ENCODE measurements at places on chromosomes 6 and 20.

DNA sequence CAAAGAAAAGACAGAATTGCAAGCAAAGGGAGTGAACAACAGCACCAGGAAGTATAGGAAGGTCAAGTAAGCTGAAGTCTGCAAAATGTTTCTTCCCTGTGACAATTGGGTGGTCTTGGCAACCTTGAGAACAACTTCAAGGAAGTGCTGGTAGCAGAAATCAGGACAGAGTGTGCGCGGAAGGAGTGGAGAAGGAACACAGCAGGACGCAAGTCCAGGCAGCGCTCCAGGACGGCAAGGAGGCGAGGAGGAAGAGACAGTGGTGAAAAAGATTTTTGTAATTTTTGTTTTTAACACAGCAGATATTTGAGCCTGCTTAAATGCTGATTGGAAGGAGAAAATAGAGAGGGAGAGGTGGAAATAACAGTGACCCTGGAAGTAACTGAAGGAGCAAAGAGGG lies 141.7 kb downstream of the F13A1 start:
- DNase-seq, result no peak

- no peak for DNase-seq
Measured at GRCh38 chr6:45808917-45809316, 206.7 kb downstream of the CLIC5 start.

DNA sequence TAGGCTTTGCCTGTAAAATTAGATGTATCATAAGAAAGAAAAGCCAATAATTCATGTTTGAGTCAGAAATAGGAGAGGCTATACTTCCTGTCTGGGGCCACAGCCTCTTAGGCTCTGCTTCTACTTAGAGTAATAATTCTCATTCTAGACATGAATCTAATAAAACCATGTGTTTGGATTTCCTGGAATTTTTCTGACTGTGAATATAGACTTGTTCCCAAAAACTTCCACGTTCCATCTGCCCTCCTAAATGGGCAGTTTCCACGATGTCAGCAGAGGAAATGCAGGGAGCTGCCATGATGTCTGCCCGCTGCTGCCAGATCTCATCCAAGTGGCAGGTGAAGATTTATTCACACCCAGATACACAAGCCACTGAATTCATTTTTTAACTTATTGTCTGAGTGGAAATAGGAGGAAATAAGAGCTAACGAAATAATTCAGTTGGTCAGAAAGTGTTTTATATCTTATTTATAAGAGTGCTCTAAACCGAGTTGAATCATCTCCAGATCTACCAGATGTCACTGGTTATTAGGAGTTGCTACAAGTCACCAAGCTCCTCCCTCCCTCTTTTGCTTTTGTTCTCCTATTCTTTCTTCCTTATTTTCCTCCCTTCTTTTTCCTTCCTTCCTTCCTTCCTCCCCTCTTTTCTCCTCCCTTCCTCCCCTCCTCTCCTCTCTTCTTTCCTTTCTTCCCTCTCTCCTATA lies 69.3 kb downstream of the ALDH8A1 start:
- no peak for DNase-seq

DNA sequence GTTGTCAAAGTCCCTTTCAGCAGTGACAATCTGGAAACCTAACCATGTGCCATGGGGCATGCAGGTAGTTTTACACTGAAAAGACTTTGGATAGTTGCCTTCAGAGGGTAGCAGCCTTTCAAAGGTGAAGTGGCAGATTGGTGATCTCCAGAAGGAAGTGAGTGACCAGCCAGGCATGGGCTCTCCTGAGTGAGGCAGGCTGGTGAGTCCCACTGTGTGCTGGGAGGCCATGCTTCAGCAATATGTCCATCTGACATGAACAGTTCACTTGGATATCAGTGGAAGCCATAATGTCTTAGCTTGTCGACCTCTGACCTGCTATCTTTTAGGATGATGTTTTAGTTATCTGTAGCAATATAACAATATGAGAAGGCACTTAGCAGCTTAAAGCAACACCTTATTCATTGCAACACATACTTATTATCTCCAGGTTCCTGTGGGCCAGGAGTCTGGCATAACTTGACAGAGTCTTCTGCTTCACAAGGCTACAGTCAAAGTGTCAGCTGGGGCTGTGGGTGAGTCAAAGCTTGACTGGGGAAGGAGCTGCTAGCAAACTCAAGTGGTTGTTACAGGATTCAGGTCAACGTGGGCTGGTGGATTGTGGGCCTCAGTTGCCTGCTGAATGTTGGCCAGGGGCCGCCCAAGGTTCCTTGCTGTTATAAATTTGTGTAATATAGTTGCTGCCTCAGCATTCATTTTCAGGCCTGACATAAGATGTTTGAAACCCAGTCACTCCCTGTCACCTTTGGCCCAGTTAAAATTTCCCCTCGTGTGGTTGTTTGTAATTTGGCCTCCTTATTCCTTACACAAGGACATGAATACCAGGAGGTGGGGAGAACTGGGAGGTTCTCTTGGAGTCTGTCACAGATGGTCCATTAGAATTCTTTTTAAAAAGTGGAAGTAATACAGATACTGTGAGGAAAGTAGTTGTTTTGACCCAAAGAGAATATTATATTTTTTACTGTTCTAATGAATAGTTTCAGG lies 100.2 kb downstream of the UST start:
- DNase-seq, result no peak

DNA sequence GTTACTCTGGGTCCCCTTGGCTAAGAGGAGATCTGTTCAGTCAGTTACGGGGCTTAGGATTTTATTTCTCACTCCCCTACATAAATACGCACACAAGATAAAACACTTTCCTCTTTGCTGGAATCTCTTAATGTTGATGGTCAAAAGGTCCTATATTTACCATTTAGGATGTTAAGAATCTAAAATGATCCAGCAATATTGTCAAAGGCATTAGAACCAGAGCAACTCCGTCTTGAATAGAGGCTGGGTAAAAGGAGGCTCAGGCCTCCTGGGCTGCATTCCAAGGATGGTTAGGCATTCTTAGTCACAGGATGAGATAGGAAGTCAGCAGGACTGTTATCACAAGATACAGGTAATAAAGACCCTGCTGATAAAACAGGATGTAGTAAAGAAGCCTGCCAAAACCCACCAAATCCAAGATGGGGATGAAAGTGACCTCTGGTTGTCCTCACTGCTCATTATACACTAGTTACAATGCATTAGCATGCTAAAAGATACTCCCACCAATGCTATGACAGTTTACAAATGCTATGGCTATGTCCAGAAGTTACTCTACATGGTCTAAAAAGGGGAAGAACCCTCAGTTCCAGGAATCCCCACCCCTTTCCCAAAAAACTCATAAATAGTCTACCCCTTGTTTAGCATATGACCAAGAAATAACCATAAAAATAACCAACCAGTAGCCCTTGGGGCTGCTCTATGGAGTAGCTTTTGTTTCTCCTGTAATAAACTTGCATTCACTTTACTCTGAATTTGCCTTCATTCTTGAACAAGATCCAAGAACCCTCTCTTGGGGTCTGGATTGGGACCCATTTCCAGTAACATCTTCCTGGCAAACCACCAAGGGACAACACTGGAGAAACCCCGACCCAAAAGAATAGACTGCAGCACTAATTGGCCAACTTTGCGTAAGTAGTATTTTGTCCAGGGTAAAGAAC lies 107.5 kb downstream of the DTNBP1 start:
- DNase-seq, result no peak

DNA sequence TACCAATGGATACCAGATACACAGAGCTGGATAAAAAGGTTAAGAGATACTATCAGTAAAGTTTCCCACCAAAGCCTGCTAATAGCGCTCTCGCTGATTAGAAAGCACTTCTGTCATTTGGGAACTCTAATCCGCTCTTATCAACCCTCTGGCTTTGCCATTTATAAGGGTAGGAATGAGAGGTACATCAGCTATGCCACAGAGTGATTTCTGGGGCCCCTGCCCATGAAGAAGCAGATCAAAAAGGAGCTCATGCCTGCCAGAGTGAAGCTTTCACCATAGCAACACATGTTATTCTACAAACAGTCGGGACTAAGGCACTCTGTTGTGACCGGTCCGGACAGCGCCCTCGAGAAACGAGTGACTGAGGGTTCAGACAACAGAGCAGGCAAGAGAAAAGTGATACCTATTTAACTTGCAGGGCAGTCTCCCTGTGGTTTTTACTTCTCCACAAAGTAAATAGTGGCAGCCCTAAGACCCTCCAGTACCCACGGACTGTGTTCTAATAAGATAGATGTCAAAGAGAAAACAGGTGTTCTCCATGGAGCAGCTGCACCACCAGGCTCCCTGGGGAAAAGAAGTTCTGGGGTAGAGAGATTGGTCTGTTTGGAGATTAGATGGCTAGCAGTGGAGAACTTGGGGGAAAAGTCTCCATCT lies 5.6 kb downstream of the TRAM2 start:
- DNase-seq, result no peak

DNA sequence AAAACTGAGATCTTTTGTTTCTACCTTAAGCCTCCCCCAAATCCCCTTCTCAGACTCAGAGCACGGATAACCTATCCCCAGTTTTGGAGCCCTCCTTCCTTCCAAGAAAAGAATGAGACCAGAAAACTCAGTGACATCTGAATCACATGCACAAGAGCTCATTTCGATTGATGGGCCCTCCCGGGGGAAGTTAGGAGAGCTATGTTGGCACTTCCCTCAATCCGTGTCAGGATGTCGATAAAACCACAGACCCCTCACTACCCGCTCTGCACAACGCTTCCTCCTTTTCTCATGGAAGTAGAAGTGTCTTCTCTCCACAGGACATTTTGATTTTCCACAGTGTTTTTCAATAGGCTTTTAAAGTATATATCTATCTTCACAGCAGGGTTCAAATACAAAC lies 332.4 kb downstream of the HACE1 start:
- no peak for DNase-seq

GRCh38 chr6:25564943-25565342 lies 87.1 kb upstream of the SCGN start:
- DNase-seq, result no peak

GRCh38 chr6:146153040-146153758 lies 124.3 kb downstream of the GRM1 start:
- DNase-seq, result no peak

GRCh38 chr6:77774457-77774856 lies 121.6 kb downstream of the MEI4 start:
- DNase-seq, result no peak

DNA sequence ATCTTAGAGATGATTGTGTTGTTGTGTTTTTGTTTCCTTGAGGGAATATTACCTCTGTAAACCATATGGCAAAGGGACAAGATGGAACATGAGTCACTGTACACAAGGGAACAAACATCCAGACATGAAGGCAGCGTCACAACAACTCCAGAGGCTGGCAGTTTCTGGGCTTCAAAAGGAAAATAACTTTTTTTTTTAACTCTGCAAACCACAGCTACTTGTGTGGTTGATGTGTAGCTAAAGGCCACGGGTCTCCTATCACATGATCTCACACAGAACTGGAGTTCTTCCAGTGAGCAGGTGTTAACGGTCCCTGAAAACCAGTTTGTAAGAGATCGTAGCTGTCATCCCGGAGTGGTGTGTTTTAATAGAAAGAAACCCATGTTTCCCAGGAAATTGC lies 33.2 kb upstream of the HBS1L start:
- DNase-seq, result no peak

- no peak for DNase-seq
Measured at GRCh38 chr6:139882977-139883728, 508.7 kb upstream of the CITED2 start.

- DNase-seq, result no peak
Measured at GRCh38 chr20:32789896-32790750, 27.9 kb downstream of the DNMT3B start.

DNA sequence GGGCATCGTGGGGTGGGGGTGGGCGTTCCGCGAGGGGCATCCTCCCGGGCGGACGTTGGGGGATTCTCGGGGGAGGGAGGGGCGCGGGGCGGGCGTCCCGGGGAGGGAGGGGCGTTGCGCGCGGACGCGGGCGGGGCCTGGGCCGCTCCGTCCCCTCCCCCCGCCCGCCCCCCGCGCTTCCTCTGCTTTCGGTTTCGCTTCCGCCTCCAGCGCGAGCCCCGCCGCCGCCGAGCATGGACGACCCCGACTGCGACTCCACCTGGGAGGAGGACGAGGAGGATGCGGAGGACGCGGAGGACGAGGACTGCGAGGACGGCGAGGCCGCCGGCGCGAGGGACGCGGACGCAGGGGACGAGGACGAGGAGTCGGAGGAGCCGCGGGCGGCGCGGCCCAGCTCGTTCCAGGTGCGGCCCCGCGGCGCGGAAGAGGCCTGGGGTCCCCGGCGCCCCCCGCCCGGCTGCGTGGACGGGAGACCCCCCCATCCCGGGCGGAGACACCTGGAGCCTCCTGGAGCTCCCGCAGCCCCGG lies at the start of gene OGFR:
TSS of gene OGFR (plus strand) at position 209 of the 528 bp plus-strand sequence. CDS start at position 234, 25 bp downstream.
- DNase-seq, result no peak

- no peak for DNase-seq
Measured at GRCh38 chr6:10540073-10540746, 19.1 kb downstream of the GCNT2 start.

DNA sequence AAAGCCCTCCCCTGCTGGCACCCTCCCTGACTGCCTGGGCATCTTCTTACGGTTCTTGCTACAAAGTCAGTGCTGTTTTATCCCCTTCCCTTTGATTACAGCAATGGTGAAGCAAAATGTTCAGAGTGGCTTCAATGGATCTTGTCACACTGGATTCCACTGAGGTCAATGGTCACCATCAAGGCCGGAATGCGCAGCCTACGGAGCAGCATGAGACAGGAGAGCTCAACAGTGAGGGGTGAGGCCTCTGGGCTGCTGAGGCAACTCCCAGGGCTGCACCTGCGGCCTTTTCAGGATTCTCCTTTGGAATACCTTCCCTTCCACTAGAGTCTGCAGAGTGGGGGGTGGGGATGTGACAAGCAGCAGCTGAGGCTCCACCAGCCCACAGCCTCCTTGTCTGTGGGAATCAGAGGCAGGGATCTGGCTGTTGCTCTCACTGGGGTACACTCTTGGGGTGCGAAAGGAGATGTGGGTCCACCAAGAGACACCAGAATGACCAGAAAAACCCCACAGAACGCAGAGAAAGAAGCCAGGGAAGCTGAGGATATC lies 40.4 kb upstream of the EMILIN3 start:
- no peak for DNase-seq

DNA sequence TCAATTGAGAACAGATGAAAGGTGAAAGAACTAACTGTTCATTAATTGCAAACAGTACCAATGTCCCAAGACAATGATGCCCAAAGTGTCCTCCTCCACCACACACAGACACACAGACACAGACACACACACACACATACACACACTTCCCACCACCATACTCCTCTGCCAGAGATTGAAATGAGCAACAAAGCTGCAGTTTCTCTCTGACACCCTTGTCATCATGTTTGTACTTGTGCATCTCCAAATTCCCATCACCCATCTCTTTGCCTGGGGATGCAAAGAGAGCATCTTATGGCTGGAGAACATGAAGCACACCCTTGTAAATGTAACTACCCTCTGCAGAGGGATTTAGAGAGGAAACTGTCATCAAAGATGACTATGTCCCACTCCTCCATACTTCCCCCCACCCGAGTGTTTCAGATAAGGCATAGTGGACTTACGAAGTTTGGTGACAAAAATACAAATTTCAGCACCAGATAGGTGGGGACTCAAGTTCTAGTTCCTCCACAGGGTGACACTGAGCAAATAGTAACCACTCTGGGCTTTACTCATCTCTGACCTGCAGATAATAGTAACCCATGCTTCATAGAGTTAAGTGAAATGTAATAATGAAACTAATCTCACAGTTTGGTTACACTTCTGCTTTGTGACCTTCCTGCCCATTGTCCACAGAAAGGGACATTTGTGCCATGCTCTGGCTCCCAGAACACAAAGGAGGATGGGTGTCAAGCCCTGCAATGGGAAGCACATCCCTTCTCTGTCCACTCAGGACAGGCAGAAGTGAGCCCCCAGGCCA lies 8.7 kb downstream of the MAFB start:
- no peak for DNase-seq
